ENCODE measurements at places on chromosomes 6 and 20.
A peak's percentile ranks its signal among the peaks of the same experiment; 100 is the strongest.

- no peak for DNase-seq
Observed at GRCh38 chr6:20341564-20341963, 60.1 kb upstream of the E2F3 start.

DNA sequence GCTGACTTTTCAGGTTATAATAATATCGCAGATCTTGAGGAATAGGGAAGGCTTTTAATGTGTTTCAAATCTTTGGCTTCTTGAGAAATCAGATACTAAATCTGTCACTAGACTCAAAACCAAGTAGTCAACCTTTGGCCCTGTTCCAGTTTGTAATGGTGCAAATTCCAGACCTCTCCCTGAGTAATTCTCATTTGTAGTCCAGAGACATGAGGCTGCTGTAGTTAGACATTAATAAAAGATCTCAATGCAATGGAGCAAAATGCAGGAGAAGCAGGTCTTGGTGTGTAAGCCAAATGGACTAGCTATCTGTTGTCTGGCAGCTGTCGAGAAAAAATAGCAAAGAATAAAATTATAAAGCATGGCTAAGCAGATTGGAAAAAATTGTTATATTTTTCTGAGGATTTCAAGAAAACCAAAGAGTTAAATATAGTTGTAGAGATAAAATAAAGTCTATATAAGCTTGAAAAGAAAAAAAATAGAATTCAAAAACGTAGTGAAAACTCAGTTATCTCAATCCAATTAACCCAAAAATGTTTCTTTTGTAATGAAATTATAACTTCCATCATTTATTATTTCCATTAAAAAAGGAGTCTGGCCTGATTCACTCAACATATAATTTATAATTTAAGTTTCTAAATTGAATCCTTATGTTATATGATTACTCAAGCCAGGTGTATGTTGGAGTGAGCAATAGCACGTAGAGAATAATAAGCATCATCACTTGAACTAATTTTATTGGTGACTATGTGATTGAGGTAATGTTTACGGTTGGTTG, 161.5 kb upstream of the ADGRB3 start:
- no peak for DNase-seq

GRCh38 chr20:9244811-9245210, 175.9 kb downstream of the PLCB4 start:
- DNase-seq = no peak

GRCh38 chr6:118304321-118304720, 243.8 kb upstream of the PLN start:
- DNase-seq = no peak

GRCh38 chr6:101605874-101606273, 212.4 kb downstream of the GRIK2 start:
- DNase-seq = no peak

- DNase-seq = peak; percentile 90
Observed at GRCh38 chr20:63846128-63846771, 15.0 kb upstream of the ABHD16B start.

GRCh38 chr20:4567170-4567569, 154.5 kb upstream of the PRND start:
- DNase-seq = no peak

GRCh38 chr6:110389689-110390382, 25.5 kb downstream of the DDO start:
- no peak for DNase-seq

DNA sequence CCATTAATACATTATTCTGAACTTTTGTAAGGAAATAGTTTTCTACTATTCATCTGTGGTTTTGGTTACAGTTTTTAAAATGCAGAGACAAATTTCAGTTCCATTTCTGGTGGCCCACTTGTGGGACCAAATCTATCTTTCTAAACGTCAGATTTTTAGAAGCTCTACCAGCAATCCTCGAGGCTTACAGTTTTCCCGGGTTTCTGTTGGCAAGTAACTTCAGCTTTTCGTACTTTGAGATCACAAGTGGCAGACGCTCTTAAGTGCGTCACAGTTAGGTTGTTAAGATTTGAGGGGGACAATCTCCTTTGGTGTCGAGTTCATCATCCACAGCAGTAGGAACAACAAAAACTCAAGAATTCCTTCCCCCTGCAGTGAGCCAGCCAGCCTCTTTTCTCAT, 60.0 kb downstream of the JARID2 start:
- DNase-seq = no peak

GRCh38 chr6:13635948-13636658, 21.0 kb downstream of the NOL7 start:
- DNase-seq = no peak

DNA sequence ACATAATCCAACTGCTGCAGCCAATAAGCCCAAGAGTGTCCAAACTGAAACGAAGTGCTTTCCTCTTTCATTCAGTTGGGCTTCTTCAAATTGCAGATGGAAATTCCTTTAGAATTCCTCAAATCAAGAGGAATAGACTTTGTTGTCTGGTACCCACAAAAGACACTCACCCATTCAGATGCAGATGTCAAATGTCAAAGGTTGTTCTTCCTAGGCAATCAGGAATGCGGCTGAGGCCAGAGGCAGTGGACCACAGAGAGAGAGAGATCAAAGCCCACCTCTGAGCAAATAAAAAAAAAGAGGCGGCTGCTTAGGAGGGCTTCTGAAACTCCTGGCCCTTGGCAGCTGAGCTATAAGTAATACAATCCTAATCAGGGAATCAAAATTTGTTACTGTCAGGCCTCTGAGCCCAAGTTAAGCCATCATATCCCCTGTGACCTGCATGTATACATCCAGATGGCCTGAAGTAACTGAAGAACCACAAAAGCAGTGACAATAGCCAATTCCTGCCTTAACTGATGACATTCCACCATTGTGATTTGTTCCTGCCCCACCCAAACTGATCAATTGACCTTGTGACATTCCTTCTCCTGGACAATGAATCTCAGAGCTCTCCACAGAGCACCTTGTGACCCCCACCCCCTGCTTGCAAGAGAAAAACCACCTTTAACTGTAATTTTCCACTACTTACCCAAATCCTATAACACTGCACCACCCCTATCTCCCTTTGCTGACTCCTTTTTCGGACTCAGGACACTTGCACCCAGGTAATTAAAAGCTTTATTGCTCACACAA, 303.0 kb upstream of the GJE1 start:
- DNase-seq = no peak

DNA sequence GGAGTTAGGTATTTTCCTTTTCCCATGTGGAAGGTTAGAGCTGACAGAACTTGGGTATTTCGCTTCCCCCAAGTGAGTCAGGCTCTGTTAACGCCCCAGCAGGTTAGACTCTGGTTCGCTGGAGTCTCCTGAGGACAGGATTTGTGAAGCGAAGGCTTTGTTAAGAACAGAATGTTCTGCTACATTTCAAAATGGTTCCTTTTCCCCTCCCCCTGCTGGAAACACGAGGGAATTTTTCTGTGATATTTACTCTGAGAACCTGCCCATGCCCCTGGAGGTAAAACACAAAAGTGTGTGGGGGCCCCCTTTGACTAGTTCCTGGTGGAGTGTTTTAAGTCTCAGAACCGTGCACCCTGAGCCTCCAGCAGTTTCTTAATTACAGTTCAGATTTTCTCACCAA, 731.4 kb upstream of the CITED2 start:
- DNase-seq = no peak

DNA sequence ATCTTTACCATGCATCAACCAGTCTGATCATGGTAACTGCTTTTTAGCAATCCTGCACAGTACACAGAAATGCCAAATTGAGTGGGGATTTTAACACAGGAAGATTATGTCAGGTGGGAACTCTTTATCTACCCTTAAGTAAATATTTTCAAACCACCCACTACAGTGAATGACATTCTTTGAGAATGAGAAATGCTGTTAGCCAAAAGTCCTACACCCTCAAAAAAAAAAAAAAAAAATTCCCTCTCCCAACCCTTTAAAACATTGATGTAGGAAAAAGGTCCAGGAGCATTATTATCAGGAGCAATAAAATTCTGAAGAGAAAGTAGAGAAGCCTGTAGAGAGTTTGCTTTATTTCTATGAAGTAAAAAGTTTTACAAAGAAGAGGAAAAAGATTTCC, 307.2 kb upstream of the THEMIS start:
- DNase-seq = no peak

- DNase-seq = no peak
Observed at GRCh38 chr6:169974663-169975062, 223.2 kb downstream of the ERMARD start.

DNA sequence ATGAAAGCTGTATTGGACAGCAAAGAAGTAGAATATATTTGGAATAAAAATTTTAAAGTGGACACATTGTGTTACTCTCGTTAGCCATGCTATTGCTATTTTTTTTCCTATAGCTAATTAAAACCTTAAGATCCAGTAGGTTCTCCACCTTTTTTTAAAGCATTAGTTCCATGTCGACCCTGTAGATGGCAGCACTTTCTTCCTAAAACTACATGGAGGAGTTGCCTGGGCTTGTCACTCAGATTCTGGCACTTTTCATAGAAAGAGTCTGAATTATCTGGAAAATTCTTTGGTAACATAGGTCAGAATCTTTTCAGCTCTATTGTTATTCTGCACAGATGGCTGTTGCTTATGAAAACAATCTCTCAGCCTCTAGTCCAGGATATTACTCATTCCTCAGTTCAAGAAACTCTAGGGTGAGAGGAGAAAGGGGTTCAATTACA, 42.0 kb upstream of the ESR1 start:
- DNase-seq = peak; percentile 31

DNA sequence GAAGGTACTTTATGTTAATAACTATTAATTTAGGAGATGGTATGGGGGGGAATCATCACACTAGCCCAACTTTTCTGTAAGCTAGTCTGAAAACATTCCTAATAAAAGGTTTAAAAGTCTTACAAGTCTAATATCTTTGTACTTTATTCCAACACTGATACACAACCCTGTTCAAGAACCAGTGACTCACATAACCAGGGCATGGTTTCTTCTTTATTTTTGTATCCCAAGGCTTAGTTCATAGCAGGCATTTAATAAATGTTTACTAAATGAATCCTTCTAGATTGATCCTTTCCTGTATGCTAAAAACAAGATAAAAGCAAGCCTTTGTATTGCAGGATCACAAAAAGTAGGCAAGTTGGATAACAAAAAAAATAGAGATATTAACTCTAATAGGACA, 9.7 kb downstream of the PNISR start:
- DNase-seq = no peak

GRCh38 chr20:20211988-20212518, 155.9 kb upstream of the INSM1 start:
- no peak for DNase-seq

DNA sequence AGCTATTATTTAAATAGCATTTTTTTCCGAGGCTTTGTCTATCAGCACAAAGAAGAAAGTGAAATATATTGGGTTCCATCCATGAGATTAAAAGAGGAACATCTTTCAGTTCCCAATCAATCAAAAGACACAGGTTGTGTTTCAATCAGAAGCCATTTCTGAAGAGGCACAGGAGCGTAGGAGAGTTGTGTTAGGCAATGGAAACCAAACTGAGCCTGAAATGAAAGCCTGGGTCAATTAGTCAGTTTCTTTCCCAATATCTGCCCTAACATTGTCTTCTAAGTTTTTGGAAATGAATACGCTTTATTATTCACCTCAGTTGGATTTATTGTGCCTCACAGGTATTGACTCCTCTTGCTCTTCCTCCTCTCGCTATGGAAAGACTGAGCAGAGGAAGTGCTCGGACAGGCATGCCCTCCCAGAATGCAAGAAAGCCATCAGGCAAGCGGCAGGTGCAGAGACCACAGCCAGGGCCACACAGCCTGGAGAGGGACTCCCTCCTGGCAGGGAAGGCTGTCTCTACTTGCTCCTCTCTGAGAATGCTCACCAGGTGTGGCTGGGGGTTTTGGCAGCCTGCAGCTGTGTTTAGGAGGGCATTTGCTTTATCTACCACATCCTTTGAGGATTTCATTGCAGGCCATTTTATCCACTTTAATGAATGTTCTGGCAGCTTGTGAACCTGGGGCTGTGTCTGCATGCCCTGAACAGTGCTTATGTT, 100.8 kb upstream of the NEDD9 start:
- DNase-seq = no peak

DNA sequence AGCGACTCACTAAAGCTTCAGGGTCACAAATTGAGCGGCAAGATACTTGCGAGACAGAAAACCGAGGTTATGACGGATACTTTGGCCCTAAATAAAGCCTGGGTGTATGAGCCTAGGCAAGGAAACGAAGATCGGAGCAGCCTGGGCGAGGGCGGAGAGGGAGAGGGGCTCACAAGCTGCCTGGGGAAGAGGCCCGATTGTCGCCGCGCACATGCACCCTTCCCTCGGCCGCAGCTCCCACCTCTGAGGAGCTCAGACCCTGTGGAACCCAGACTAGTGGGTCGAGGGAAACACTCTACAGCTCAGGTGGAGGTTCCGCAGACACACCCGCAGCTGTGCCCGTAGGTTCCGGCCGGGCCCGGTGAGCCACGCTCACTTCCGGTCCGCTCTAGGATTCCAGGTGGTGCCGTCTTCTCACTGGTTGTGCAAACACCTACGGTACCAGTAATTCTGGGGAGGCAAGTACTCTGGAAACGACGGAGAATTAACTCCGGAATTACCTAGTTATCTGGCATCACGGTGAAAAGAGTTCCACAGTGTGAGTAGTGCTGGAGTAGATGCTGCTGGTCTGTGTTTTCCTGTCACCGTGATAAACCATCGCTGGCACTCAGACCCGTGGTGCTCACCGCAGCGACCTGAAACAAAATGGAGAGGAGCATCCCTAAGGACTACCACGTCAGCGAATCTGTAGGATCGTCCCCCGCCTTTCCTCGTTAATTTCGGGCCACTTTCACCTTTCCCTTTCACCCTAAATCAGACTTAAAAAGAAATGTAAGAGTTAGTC, 61.5 kb downstream of the GPX5 start:
- DNase-seq = peak; percentile 34

DNA sequence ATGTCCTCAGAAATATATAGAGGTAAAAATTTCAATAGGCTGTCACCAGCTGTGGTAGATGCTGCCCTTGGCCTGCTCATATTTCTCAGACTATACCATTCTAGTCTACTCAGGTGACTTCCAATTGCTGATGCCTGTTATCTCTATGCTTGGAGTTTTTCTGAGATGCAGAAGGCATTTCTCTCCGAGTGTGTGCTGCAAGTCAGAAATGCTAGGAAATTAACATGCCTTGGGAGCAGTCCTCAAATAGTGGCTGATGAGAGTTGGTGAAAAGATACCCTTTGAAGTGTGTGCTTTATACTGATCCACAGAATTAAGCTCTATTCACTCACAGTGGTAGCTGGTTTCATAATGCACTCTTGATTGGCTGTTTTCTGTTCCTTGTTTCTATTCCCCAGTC, 43.2 kb upstream of the PKIB start:
- no peak for DNase-seq

DNA sequence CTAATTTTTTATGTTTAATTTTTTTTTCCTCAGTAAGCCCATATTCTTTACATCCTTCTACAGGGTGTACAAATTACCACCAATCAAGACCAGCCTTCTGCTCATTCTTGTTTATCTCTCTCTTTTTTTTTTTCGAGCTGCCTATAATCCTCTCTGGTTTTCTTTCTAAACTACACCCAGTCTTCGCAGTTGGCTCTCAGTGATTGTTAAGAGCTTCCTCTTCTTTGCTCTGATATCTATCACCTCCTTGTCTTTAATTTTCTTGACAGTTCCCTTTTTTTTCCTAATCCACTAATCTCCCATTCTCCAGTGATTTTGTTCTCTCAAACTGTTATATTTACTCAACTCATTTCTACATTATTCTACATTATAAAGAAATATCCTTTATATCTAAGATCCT, 38.5 kb upstream of the PTPRK start:
- no peak for DNase-seq

- no peak for DNase-seq
Observed at GRCh38 chr6:2385471-2385983, 140.1 kb upstream of the GMDS start.
